ENCODE measurements at places on chromosomes 2 and 18.

DNA sequence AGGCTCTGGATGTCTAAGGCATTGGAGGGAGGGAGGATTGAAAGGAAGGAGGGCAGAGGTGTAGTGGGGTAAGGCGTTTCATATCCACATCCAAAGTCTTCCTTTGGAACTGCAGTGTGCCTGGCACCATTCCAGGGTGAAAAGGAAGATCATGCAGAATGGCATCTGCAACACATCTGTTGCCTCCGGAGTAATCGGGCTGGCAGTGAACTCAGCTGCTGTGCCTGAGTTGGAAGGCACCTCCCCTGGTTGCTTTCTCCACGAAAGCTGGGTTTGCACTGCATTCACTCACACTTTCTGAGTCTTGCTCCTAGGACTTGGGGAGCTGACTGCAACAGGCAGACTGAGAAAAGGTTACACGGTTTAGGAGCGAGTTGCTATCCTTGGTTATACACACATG is 30.3 kb upstream of the SEC11C start:
- DNase-seq: no peak

DNA sequence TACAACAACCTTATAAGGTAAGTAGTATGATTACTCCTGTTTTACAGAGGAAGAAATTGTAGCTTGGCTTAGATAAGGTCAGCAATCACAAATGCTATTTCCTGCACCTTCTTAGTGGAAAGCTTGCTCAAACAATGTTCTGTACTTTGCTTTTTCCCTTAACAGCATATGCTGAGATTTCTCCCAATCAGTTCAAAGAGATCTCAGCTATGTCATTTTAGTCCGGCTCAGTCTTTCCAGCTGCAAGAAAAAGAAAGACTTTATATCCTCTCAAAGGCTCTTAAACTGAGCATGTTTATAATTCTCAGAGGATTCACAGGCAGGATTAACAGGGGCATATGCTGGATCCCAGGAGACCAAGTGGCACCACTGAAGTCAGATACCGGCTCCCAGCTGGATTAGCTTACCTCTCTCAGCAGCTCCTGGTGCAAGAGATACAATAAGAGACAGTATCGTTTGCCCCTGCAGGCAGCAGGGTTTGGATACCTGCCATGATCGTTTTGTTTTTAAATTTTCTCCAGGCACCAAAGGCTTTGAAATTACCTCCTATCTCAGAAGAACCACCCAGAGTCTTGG is 29.5 kb downstream of the KIAA2012 start:
- DNase-seq: no peak

GRCh38 chr2:120176526-120176925 is 46.7 kb downstream of the TMEM185B start:
- DNase-seq: no peak

DNA sequence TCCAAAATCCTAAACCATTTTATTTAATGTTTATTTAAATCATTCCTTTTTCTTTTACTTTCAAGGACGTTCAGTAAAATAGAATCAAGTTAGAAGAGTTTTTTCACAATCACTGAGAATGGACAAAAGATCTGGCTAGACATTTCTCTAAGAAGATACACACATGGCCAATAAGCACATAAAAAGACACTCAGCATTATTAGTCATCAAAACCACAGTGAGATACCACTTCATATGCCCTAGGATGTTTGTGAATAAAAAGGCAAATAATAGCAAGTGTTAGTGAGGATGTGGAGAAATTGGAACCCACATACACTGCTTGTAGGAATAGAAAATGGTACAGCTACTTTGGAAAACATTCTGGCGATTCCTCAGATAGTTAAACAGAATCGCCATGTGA is 76.1 kb downstream of the RHBDD1 start:
- DNase-seq: no peak

DNA sequence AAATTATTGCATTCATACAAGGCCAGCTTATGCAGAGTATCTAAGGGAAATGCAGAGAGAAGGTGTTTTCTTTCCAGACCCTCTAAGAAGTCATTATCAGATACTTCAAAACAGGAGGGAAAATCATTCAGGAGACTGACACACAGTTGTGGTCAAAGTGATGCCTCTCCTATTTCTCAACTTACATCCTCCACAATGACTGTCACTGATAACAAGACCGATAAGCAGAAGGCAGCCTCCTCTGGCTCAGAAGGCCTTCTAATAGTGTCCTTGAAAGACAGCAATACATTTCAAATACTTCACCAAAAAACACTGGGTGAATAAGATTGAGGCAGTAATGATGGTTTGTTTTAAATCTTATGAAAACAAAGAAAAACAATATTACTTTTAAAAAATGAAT is 199.7 kb downstream of the PIEZO2 start:
- no peak for DNase-seq

GRCh38 chr2:165369131-165369897 is 100.2 kb upstream of the CSRNP3 start:
- DNase-seq: no peak

DNA sequence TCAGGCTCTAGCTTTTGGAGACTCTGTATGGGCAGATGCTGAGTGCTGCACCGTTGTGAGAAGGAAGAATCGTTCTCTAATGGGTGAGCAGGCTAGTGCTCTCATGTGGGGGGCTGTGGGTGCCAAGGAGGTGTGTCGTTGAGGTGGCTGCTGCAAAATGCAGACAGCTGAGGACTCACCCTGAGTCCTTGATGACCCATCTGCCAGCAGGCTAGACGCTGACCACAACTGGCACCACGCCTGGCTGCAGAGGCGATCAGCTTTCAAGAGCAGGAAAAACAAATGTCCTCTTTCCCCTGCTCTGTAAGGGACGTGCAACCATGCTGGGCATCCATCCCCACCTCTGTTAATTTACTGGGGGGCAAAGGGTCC is 48.2 kb downstream of the HAUS1 start:
- no peak for DNase-seq

DNA sequence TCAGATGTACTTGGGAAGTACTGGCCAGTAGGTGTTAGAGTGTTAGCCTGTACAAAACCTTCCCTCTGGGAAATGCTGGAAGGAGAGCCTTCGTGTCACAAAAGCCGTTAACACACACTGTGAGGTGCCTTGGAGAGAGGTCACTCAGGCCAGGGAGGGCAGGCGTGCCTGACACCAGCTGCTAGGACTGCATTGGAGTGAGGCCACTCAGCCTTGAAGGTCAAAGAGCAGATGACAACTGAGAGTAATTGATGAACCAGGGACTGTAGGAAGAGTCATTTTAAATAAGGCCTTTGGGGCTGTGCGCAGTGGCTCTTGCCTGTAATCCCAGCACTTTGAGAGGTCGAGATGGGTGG is 45.4 kb downstream of the ASAP2 start:
- no peak for DNase-seq

GRCh38 chr2:98870516-98871158 is 65.4 kb downstream of the CRACDL start:
- no peak for DNase-seq

DNA sequence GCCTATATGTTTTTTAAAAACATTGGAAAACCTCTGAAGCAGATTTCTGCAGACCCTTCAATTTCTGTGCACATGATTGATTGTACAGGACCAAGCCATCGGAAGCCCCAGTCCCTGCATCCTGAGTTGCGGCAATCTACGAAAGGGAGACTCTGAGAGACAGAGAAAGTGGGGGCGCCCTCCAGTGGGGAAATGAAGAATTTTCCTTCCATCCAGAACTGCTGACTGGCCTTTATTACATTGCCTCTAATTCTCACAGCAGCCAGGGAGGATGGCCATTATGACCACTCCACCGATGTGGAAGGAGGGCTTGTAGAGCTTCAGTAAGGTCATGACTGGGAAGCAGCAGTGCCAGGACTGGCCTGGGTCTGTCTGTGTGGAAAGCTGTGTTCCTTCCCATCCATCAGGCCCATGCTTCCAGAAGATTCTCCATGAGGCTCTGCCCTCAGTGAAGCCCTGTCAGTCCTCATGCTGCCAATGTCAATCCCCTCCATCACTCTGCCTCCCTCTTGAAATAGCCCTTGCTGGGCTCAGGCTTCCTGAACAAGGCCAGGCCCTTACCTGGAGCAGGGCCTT is 20.0 kb upstream of the RESP18 start:
- no peak for DNase-seq

- no peak for DNase-seq
These were observed 262.6 kb upstream of the THUMPD2 start for GRCh38 chr2:40041422-40042382.

GRCh38 chr2:204909791-204910190 is 364.5 kb downstream of the PARD3B start:
- no peak for DNase-seq

DNA sequence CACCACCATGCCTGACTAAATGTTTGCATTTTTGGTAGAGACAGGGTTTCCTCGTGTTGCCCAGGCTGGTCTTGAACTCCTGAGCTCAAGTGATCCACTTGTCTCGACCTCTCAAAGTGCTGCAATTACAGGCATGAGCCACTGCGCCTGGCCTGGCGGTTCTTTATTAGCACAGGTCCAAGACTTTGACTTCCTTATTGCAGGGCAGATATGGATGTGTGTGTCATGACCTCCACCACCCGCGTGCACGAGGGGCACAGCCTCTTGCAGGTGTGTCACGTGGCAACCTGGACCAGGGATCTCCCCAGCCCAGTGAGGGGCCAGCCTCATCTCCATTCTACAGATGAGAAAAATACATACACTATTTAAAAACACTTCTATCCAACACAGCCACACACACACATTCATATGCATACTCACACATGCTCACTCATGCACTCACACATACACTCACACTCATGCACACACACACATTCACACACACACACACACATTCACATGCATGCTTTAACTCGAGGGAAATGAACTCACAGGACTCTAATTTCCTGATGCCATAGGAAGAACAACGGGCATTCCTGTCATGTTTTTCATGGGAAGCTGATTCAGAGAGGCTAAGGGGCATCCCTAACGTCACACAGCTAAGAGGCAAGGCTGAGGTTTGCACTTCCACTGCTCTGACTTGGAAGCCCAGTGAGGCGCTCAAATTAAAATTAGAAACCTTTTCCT is 38.8 kb downstream of the RRM2 start:
- no peak for DNase-seq

- no peak for DNase-seq
These were observed 145.0 kb upstream of the PELI1 start for GRCh38 chr2:64289251-64289650.

DNA sequence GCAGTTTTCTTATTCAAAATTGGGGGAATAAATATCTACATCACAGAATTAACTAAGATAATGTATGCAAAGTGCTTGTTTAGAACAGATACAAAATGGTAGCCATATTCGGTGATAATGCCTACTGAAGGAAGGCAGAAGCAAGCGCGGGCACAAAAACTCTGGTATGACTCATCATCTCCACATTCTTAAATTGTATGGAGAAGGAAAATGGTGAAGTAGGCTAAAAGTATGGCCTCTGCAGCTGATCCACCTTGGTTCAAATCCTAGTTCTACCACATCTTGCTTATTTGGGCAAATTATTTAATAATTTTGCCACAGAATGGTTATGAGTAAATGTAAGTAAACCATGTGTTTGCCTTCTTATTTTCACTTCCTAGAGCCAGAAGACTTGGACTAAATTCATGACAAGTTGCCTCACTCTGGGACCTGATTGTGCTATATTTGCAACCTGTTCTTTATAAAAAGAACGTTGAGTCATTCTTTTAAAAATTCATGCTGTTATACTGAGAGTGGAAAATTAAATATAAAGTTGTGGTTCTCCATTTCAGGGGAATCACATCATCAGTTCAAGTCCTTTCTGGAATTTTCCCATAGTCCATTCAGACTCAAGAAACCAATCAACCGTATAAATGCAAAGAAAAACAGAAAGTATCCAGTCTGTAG is 9.0 kb upstream of the CDK15 start:
- no peak for DNase-seq

GRCh38 chr2:108616318-108616717 is 82.0 kb downstream of the LIMS1 start:
- DNase-seq: no peak

GRCh38 chr2:66477135-66477842 is 42.4 kb downstream of the MEIS1 start:
- no peak for DNase-seq

DNA sequence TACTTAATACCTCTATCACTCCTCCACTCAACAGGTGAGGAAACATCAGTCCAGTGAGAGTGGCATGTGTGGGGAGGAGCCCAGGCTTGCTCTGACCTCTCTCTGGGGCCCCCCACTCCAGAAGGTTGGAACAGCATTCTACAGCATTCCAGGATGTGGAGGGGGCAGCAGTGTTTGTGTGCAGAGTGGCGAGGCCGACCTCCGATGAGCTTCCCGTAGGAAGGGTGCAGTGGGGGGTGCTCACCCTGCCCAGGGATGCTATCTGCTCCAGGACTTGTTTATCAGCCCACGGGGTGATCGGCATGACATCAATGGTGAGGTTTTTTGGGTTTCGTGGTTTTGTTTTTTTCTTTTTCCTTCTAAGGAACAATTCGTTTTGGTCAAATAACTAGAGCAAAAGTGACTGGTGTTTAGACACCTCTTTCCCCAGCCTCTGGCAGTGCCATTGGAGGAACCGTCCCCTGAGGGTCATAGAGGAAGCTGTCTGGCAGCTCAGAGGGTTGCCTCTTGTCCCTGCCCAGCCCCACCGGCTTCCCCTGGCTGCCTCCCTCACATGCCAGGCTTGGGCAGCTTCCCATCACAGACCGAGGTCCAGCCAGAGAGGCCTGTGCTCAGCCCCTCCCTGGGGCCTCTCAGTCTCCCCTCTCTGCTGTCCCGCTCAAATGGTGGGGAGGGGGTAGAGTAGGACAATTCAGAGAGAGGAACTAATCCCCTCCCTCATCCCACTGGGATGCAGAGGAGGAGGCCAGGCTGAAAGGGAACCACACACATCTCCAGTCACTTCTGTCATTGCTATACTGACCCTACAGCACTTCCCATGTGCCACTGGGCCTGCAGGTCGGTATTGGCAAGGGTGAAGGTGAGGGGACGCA is 96.5 kb downstream of the ZFP36L2 start:
- DNase-seq: no peak

DNA sequence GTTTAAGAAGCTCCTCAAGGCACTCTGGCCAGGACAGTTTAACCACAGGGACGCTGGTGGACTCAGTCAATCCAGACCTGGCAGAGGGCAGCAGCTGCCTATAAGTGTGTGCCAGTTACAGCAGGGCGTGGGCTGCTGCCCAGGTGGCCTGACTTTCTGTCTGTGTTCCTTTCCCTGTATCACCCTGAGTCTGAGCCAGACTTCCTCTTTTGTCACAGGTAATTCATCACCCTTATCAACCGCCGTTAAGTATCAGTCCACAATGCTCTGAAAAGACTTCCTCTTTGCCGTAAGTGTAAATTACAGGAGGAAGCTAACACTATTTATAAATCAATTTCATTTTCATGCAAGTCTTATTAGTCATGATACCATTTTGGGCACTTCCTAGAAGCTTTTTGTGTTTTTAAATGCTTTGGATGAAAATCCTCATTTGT is 7.0 kb downstream of the LPIN1 start:
- no peak for DNase-seq

GRCh38 chr2:88690591-88691338 is 708 bp upstream of the RPIA start:
- DNase-seq: no peak

GRCh38 chr18:22789600-22789999 is 143.5 kb upstream of the RBBP8 start:
- DNase-seq: no peak

- no peak for DNase-seq
These were observed 26.6 kb downstream of the CFAP210 start for GRCh38 chr2:169667583-169667982.
